ENCODE measurements at places on chromosomes 12 and 14. TPM values are rescaled to one million over a fixed set of nuclear protein-coding genes. Genes with fewer than 3 reads are reported as not detected.
A peak's percentile ranks its signal among the peaks of the same experiment; 100 is the strongest.

The PMEL gene
- 0.30 TPM for total RNA-seq

The CHGA gene
- not detected for total RNA-seq

The HOXC12 gene
- total RNA-seq: not detected

The RNASE3 gene
- total RNA-seq: not detected

The HIGD1C gene
- total RNA-seq: not detected

- no peak for ATAC-seq
These were observed 85.7 kb downstream of the SAMD4A start for GRCh38 chr14:54652605-54653052.

DNA sequence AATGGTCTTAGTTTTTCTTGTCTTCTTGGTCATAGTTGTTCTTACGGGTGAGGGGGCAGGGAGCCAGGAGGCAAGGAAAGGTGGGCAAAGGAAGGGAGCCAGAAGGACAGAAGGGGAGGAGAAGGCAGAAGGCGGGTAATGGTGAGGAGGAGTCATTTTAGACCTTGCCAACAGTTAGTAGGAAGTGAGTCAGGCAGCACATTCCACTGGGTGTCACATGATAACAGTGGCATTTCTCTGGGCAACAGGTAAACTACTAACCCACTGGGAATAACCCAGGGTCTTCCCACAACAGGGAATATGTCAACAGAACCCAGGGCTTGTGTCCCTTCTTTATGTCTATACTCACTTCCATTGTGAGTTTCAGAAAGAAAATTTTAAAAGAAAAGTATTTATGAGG is 127.6 kb downstream of the SLC8A3 start:
- no peak for ATAC-seq

DNA sequence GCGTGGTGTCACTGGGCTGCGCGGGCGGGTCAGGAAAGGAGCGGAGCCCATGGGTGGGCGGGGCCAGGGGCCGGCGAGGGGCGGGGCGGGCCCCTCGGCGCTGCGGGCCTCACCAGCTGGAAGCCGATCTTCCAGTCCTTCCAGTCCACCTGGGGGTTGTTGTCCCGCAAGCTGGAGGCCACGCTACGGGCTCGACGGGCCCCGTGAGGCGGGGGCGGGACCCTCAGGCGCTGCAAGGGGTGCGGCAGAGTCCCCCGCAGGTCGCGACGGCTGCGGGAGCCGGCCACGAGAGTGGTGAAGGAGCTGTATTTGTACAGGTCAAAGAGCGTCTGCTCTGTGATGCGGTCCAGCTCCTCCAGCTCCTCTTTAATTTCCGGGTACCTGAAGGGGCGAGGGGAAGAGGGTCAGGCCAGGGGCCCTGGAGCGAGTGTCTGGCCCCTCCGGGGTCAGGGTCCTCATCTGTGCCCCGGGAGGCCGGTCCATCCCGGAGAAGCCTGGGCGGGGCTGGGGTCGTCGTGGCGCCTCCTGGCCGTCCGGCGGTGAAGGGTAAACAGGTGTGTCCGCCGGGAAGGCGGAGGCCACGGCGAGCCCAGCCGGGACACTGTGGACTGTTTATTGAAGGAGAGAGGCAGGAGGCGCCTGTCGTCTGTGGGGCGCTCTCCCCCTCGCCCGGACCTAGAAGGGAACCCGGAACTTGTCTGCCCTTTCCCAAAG is 11.9 kb downstream of the SCNN1A start:
- peak; percentile 87 for ATAC-seq

DNA sequence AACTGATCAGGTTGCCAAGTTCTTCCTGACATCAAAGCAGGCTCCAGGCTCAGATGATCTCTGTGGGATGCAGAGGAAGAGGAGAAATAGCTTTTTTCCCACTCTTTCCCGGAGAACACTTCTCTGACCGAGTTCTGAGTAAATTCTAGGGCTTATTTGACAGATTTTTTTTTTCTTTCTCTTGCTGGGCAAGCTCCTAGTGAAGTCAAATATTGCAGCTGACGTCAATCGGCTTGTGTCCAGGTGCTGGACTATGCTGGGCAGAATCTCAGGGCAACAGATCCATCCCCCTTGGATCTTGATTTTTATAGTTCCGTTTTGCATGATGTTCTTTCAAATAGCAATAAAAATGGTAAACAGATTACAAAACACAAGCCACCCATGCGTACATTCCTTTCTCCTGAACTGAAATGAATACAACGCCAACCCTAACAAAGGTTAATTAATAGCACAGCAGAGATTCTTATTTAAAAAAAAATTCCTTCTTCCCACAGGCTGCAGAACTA is 182.2 kb downstream of the NOVA1 start:
- no peak for ATAC-seq

GRCh38 chr14:87944987-87945604 is 47.9 kb downstream of the GALC start:
- ATAC-seq: no peak

- ATAC-seq: peak; percentile 41
These were observed 9.2 kb upstream of the PNMA1 start for GRCh38 chr14:73723406-73723796.

DNA sequence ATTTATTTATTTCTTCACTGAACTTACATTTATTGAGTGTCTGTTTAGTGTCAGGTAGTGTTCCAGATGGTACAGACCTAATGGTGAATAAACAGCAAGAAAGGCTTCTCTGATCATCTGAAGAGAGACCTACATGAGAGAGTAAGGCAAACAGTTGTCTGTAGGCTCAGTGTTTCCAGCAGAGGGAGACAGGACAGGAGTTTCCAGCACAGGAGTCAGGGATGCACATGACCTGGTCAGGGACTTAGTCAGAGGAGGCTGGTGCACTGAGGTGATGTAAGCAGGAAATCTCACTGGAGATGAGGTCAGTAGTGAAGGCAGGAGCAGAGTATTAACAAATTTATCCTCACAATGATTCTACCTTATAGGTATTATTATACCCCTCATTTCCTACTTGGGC is 233.2 kb downstream of the MDGA2 start:
- no peak for ATAC-seq

GRCh38 chr14:101586531-101587430 is 25.5 kb downstream of the DIO3 start:
- ATAC-seq: no peak

- peak; percentile 39 for ATAC-seq
These were observed 1304.9 kb downstream of the TMEM121 start for GRCh38 chr14:106831322-106831720.

DNA sequence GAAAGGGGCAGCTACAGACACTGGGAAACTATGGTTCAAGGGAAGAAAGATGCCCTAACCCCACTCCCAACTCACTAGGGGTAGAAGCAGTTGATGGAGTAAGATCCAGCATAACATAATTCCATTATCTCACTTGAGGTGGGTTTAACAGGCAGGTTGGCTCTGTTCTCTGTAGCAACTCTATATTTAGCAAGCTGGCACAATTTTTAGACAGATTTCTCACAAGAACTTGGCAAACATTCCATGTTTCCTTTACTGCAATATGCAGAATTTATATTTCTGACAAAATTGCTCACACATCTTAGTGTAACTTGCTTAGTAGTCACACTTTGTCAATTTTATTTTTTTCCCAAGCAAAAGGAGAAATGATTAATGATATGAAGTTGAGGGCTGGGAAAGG is 475.4 kb downstream of the RMST start:
- ATAC-seq: no peak

DNA sequence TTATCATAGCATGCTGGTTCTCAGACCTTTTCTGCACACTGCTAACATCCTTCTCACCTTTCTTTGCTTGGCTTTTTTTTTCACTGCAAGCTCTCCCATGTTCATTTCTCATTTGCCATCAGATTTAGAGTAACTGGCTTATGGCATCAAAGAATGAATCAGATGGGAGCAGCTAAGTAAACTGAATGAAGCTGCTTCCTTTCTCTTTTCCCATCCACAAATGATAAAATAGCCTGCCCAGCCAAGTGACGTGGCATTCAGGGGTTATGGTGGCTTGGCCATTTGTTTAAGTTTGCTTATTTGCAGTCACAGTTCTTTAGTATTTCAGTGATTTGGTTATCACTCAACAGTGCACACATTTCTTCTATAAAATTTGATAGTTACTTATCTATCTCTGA is 708.6 kb downstream of the DIO2 start:
- ATAC-seq: no peak

- ATAC-seq: peak; percentile 100
These were observed 29.4 kb upstream of the STAC3 start for GRCh38 chr12:57280211-57281062.
